Foreskin keratinocyte (primary cell): ENCODE measurements at places on chromosomes 12 and 14. TPM values are rescaled to one million over a fixed set of nuclear protein-coding genes. Genes with fewer than 3 reads are reported as not detected.

Gene HOXC11
- polyA plus RNA-seq: 5.5 and 6.4 TPM in 2 replicates

Gene GYS2
- not detected in 2 replicates for polyA plus RNA-seq

Gene TTC9
- polyA plus RNA-seq: 0.29 and 0.75 TPM in 2 replicates

Gene WDHD1
- polyA plus RNA-seq: 10.6 and 13.2 TPM in 2 replicates

Gene SP1
- 7.2 and 8.4 TPM in 2 replicates for polyA plus RNA-seq

DNA sequence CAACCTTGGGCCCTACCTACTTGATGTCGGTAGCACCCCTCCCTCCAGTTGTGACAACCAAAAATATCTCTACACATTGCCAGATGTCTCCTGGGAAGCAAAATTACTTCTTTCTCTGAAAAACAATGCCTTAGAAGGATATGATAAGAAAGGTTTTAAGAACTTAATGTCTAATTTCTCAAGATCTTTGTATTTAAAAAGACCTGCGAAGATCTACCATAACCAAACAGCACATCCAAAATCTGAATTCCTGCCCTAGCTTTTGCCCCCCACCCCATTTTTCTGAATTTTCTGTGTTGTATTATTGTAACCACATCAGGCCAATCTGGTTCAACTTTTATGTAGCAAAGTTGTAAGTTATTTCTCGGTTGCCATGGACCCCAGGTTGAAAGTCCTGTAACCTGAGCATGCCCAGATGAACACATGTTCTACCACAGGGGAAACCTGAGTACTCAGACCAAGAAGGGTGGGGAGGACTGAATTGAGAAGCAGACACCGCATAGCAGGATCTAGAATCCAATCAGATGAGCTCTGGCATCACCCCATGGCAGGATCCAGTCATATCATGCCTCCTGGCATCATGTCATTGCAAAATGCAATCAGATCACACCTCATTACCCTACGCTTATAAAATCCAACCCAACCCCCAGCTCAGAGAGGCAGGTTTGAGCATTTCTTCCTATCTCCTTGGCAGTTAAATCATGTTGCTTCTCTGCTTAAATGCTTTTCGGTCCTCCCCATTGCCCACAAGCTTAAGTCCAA is 8.7 kb downstream of the TMEM253 start:
- DNase-seq: peak; percentile 65

DNA sequence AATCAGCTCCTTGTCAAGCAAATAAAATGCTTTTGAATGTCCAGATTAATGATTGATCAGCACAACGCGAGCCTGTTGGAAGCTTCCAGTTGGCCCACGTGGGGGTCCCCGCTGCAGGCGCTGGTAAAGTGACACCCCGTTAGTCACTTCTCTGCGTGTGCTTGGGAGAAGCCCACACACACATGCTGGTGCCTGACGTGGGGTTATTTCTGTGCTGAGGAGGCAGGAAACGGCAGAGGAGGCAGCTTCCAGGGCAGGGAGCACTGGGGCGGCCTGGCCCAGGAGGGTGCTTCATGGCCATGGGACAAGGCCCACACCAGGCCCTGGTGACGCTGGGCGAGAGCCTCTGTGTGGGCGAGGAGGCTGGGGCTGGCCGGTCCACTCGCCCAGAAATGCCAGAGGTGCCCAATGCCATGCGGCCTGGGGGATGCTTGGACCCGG is 101.5 kb downstream of the KIF26A start:
- no peak for DNase-seq

- DNase-seq: peak; percentile 6
Observed at GRCh38 chr12:9940375-9940774, 8.2 kb upstream of the CLEC2A start.

DNA sequence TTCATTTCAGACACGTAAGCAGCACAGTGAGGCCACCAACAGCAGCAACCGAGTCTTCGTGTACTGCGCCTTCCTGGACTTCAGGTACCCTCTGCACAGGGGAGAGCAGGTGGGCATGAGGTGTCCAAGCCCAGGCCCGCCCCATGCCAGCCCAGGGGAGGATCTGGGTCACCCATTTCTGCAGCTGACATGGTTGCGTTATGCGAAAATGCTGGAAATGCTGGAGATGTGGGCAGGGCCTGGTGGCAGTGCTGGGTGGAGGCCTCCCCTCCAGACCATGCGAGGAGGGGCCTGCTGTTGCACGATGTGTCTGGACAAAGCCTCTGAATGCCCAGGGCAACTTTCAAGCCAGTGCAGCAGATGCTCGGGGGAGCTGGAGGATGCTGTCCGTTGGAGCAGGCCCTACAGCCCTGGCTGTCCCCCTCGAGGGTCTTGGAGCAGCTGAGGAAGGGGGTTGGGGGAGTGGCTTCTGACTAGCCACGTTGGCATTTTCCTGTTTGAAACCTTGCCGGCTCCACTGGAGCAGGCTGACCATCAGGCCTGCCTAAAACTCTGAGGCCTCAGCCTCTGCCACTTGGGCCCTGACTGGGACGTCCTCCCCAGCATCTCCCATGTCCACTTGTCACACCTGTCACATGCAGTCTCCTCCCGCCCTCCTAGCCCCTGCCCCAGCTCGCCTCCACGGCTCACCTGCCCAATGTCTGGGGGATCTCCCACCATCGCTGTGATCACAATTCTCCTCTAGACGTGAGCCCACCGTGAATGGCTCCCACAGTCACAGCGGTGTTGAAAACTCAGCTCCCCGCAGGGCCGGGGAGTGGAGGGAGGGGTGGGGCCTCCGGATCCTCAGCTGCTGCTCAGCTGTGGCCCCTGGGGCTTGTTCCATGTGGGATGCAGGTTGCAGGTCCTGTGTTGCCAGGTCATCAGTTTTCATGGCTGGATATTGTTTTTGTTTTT is 123.4 kb downstream of the ADGRD1 start:
- no peak for DNase-seq

- DNase-seq: no peak
Observed at GRCh38 chr12:42762395-42762925, 172.9 kb upstream of the PRICKLE1 start.

DNA sequence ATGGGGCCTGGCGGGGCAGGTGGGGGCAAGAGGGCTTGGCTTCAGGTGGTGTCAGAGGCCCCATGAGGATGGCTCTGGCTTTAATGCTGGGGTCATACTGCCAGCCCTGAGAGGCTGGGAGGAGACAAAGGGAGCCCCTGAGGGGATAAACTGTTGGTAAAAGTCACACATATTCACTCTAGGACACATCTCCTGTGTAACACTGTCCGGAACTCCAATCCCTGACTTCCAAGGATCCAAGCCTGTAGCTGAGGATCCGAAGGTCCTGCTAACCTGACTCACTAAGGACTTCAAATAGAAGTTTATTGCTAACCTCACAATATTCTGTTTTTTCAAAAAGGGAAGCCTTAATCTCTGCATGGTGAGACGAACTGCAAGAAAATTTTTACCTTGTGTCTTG is 39.2 kb upstream of the GPR68 start:
- DNase-seq: no peak

DNA sequence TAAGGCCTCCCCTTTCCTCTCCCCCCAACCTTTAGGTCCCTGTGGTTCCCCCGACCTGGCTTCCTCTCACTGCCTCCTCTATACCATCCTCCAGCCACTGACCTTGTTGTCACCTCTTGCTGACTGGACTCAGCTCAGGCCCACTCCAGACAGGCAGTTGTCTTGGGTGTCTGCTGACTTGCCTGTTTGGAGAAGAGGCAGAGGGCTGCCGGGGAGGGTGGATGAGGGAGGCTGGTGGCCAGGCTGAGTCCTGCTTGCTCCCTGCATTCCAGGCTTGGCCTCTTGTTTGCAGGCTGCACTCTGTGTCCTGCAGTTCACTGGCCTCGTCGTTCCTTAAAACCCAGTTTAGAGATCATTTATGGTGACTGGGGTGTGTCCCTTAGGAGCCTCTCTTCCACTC is 31.0 kb upstream of the RD3L start:
- no peak for DNase-seq

DNA sequence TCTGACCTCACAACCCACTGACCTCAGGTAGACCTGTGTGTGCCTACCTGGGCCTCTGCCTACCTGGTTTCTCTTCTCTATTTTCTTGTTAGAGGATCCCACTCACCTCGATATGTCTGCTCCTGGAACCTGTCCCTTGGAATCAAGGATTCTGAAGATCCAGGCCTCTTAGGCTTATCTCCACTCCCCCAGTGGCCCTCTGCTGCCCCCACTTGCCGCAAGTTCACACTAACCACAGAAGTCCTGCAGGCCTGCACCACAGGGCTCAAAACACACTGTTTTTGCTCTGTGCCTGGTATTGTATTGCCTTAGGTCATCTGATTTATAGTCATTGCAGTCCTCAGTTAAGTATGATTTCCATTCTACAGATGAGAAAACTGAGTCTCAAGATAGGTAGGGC is 15.3 kb upstream of the NRXN3 start:
- no peak for DNase-seq

GRCh38 chr12:1591034-1591433 is 3.3 kb downstream of the FBXL14 start:
- DNase-seq: peak; percentile 35

GRCh38 chr14:35927727-35928126 is 101.6 kb downstream of the BRMS1L start:
- peak; percentile 22 for DNase-seq

- DNase-seq: peak; percentile 98
Observed at GRCh38 chr14:64758025-64758521, 53.8 kb downstream of the PLEKHG3 start.

GRCh38 chr14:29745863-29746262 is 181.8 kb downstream of the PRKD1 start:
- no peak for DNase-seq

GRCh38 chr14:89620436-89620835 is 203.4 kb upstream of the FOXN3 start:
- DNase-seq: no peak

GRCh38 chr12:12786351-12786705 is 869 bp downstream of the APOLD1 start:
- DNase-seq: no peak
